ENCODE measurements at places on chromosomes 12 and 14. TPM values are rescaled to one million over a fixed set of nuclear protein-coding genes. Genes with fewer than 3 reads are reported as not detected.

The RNASE7 gene
- total RNA-seq = not detected

The TULP3 gene
- total RNA-seq = 5.6 TPM

The AICDA gene
- total RNA-seq = not detected

The EIF2B1 gene
- total RNA-seq = 89.8 TPM

The SIRT4 gene
- 2.1 TPM for total RNA-seq

The OR8S1 gene
- not detected for total RNA-seq

The PZP gene
- total RNA-seq = not detected

The PLEKHH1 gene
- total RNA-seq = 3.3 TPM

The TAS2R42 gene
- total RNA-seq = not detected

The CCDC59 gene
- total RNA-seq = 141 TPM

The MAPKAPK5 gene
- 75.0 TPM for total RNA-seq

The RAD9B gene
- total RNA-seq = 3.2 TPM

The RNASE1 gene
- not detected for total RNA-seq

The RPGRIP1 gene
- total RNA-seq = 0.08 TPM

The FGF6 gene
- not detected for total RNA-seq

The SSTR1 gene
- total RNA-seq = not detected

The CLEC9A gene
- not detected for total RNA-seq

The ITGA5 gene
- total RNA-seq = 18.3 TPM

The COX8C gene
- not detected for total RNA-seq

The WNT5B gene
- 0.08 TPM for total RNA-seq

The MOK gene
- 6.5 TPM for total RNA-seq

The LRTM2 gene
- total RNA-seq = not detected

The ZC2HC1C gene
- 0.40 TPM for total RNA-seq

The FSCB gene
- total RNA-seq = not detected

The CAPZA3 gene
- not detected for total RNA-seq

The ACADS gene
- 11.4 TPM for total RNA-seq
